ENCODE measurements at places on chromosomes 3 and 15. TPM values are rescaled to one million over a fixed set of nuclear protein-coding genes. Genes with fewer than 3 reads are reported as not detected.

The P2RY14 gene
- 2.5 TPM for total RNA-seq

- no peaks in the 10 kb centered on the region for H3K36me3 ChIP-seq
- peaks cover 2% of the 10 kb centered on the region for H3K27me3 ChIP-seq
- no peak overlapping the region for H3K27ac ChIP-seq
- H3K4me3 ChIP-seq: no peak overlapping the region
- no peak for DNase-seq
Observed at GRCh38 chr3:192489579-192489978, 237.8 kb downstream of the FGF12 start.

- no peak overlapping the region for H3K27ac ChIP-seq
- no peaks in the 10 kb centered on the region for H3K4me1 ChIP-seq
- no peaks in the 10 kb centered on the region for H3K36me3 ChIP-seq
Observed at GRCh38 chr3:177832880-177833279, 635.6 kb upstream of the TBL1XR1 start.

GRCh38 chr15:80191897-80192595 lies 39.2 kb downstream of the FAH start:
- peaks cover 18% of the 10 kb centered on the region for H3K36me3 ChIP-seq
- DNase-seq: no peak
- H3K4me1 ChIP-seq: no peaks in the 10 kb centered on the region
- no peaks in the 10 kb centered on the region for H3K27me3 ChIP-seq
- no peak overlapping the region for H3K4me3 ChIP-seq
- H3K27ac ChIP-seq: no peak overlapping the region

DNA sequence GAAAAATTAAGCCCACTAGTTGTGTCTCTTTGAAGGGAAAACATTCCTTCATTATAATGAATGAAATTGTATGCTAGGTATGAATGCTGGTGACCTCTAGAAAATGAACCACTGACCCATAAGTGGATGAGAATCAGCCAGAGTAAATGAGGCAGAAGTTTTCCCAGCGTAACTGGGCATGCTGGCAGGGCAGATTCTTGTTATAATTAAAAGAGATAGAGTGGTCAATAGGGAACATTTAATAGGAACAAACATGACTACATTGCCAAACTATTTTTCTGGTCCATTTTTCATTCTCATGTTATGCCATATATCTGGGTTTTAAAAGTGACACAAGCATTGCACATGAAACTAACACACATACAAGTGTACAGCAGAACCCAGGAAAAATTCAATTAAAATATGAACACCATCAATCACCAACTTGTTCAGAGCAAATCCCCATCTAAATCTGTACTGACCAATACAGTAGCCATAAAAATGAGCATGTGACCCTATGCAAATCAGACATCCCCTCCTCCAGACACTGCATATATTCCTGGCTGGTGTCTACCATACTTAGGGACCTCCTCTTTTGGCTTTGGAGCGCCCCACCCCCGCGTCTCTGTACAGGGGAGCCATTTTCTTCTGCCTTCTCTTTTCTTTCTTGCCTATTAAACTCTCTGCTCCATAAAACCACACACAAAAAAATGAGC lies 4.0 kb downstream of the CLRN1 start:
- no peak for DNase-seq
- H3K27me3 ChIP-seq: peaks cover 27% of the 10 kb centered on the region
- no peak overlapping the region for H3K4me3 ChIP-seq
- H3K36me3 ChIP-seq: no peaks in the 10 kb centered on the region
